ENCODE measurements at places on chromosomes 11 and 22. TPM values are rescaled to one million over a fixed set of nuclear protein-coding genes. Genes with fewer than 3 reads are reported as not detected.

The GAL3ST1 gene
- polyA plus RNA-seq, result 21.8 TPM

The APOBEC3F gene
- 9.7 TPM for polyA plus RNA-seq

The RAG2 gene
- polyA plus RNA-seq, result 0.72 TPM

The FAM180B gene
- polyA plus RNA-seq, result 0.50 TPM

The MRGPRE gene
- polyA plus RNA-seq, result not detected

The GGTLC3 gene
- not detected for polyA plus RNA-seq

The PANX3 gene
- not detected for polyA plus RNA-seq

The SCGB1D2 gene
- polyA plus RNA-seq, result 2.1 TPM

The SMIM38 gene
- polyA plus RNA-seq, result 1.4 TPM

The FOLR1 gene
- 51.1 TPM for polyA plus RNA-seq

The SEZ6L gene
- 0.30 TPM for polyA plus RNA-seq

The TNNI2 gene
- 0.53 TPM for polyA plus RNA-seq

The OR8D1 gene
- polyA plus RNA-seq, result not detected

The MAPK8IP1 gene
- polyA plus RNA-seq, result 13.0 TPM

The ZNF70 gene
- 5.9 TPM for polyA plus RNA-seq

The MYO7A gene
- polyA plus RNA-seq, result 6.1 TPM

The PATL1 gene
- 49.8 TPM for polyA plus RNA-seq

The SYT7 gene
- 4.8 TPM for polyA plus RNA-seq
